ENCODE measurements at places on chromosomes 16 and 17.

- DNase-seq, result no peak
Measured at GRCh38 chr17:13104576-13104975, 86.7 kb upstream of the ELAC2 start.

- no peak for DNase-seq
Measured at GRCh38 chr16:49419862-49420261, 46.3 kb downstream of the C16orf78 start.

DNA sequence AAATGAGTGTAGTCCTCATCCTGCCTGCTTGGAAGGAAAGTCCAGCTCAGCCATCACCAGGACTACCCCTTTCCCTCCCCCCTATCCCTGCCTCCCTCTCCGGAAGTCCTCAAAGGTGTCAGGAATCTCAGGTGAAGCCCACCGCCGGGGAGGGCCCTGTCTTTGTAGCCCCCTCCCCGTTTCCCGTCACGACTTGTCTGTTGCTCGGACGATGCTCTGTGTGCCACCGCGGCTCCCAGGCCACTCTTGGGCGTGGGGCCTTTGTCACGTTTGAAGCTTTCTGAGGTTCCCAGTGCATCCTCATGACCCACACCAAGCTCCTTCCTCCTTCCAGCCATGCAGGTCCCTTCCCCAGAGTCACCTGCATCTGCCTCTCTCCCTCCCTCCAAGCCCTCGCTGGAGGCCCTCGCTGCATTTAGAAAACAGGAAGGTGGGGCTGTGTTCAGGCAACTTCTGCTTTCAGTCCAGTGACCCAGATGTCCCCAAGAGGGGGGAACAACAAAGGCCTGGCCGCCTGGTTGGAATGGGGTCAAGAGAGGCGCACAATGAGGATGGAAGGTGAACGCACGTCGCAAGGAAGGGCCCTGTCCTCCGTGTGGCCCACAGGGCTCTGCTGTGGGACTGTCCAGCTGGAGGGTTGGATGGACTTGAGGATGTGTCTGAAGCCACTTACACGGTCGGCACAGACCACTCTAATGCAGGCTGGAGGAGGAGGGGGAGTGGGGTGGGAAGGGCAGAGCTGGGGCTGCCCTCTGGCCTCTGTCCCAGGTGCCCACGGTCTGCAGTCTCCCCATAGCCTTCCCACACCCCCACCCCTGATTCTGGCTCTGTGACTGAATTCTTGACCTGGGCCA is 59.9 kb downstream of the OR1D5 start:
- DNase-seq, result no peak

- DNase-seq, result no peak
Measured at GRCh38 chr16:4376126-4376892, 4.7 kb downstream of the VASN start.

DNA sequence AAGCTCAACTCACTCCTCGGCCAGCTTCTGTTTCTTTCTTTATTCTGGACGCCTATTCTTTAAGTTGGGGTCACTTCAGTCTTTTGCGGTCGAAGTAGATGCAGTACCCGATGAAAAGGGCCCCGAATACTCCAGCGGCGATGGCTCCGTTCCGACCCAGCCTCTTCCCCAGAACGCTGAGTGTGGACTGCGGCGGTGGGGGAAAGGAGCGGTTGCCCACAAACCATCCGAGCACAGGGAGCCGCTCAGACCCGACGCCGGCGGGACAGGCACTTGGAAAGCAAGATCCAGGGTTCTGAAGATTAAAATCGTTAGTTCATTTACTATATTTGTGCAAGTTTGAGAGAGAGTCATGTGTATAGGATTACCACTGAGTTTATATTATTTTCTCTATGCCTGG is 22.5 kb downstream of the SLFN12L start:
- DNase-seq, result no peak

DNA sequence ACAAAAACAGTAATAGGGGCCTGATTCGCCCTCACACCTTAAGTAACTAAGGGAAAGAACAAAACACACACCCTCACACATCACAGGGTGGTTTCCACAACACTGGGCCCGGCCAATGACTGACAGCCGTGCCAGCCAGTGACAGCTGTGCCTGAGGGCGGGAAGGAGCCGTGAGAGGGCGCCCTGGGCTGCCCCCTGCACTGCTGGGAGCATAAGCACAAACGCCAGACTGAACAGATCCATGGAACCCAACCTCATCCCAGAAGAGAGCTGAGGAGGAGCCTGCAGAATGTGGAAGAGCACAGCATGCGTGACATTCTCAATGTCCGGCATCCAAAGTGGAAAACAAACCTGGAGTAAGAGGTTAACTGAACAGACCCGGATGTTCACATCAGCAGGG is 16.0 kb downstream of the CSNK1D start:
- peak; percentile 56 for DNase-seq
